Activated naive CD8-positive, alpha-beta T cell treated with anti-CD3 and anti-CD28 coated beads, Interleukin-2, amount 50 U/mL, for 24 hours (primary cell): ENCODE measurements at places on chromosomes 7 and 10.

DNA sequence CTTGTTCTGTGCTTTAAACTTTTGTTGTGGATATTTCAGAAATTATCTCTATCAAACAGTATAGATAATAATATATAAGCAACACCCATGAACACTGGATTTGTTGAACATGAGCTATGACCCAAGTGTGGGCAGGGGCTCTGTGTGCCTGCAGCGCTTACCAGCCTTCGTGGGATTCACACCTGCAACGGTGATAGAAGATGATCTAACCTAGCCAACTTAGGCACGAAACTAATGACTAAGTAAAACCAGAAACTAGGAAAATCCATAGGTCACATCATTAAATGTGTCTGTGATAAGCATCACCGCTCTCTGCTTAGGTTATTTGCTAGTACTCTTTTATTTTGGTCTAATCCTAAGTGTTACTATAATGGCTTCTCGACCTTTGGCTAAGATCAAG, 18.0 kb downstream of the SPAG6 start:
- DNase-seq = peak; percentile 27

GRCh38 chr10:117536866-117537435, 5.6 kb upstream of the EMX2 start:
- DNase-seq = no peak

DNA sequence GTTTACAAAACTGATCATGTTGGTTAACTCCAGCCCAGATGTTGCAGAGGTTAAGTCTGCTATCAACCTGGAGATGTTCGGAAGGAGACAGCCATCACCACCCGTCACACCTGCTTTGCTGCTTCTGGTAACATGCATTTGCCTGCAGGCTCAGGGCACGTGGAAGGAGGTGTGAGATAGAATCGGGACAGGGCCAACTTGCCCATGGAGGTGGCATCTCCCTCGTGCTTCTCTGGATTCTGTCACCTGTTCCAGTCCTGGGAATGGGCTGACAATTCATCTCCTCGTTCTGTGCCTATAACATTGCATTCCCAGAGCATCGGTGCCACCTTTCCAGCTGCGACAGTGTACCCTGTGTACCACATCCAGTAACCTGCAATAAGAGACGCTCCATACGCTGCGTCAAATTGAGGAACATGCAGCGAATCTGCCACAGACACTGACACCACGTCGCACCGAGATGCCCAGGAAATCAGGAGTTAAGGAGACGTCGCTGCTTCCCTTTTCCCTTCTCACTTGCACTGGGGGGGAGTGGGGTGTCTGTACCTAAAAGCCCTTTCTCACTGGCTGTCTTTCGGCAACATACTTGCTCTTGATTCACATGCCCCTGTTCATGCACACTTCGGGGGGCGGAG, 65.8 kb downstream of the ADARB2 start:
- no peak for DNase-seq

GRCh38 chr7:104986628-104987259, 27.3 kb upstream of the KMT2E start:
- DNase-seq = no peak

GRCh38 chr7:108222236-108222892, 92.2 kb upstream of the LAMB4 start:
- no peak for DNase-seq

GRCh38 chr7:128041203-128041602, 10.0 kb upstream of the LRRC4 start:
- no peak for DNase-seq

- DNase-seq = peak; percentile 73
Measured at GRCh38 chr10:22252224-22252800, 34.5 kb upstream of the EBLN1 start.

- DNase-seq = no peak
Measured at GRCh38 chr10:76255241-76255640, 823.8 kb downstream of the LRMDA start.

- DNase-seq = no peak
Measured at GRCh38 chr7:108136191-108136688, 6.1 kb upstream of the LAMB4 start.

- DNase-seq = no peak
Measured at GRCh38 chr10:28679581-28680357, 2.4 kb downstream of the BAMBI start.

GRCh38 chr7:111126987-111127386, 36.1 kb downstream of the LRRN3 start:
- DNase-seq = no peak

DNA sequence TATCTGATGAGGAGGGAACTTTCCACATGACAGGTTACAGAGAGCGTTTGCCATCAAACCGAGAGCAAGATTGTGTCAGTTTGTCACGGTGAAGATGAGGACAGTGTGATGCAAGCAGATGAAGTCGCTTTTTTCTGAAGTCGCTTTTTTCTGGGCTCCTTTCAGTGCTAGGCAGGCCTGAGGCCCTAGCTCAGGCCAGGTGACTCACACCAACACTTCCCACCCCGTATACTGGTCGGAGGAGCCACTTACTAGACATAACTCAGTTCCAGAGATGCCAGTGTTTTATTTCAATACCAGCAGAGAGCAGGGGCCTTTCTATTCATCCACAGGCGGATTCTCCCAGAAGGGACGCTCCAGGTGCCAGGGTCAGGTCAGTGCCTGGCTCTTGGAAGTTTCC, 58.9 kb downstream of the SFMBT2 start:
- no peak for DNase-seq

DNA sequence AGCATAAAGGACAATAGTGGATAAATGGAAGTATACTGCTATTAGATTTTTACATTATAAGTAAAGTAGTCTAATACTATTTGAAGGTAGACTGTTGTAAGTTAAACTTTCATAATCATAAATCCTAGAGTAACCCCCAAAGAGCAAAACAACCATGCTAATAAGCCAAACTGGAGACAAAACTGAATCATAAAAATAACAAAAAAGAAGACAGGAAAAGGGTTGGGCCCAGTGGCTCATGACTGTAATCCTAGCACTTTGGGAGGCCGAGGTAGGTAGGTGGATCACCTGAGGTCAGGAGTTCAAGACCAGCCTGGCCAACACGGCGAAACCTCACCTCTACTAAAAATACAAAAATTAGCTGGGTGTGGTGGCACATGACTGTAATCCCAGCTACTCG, 9.7 kb downstream of the CACUL1 start:
- no peak for DNase-seq

DNA sequence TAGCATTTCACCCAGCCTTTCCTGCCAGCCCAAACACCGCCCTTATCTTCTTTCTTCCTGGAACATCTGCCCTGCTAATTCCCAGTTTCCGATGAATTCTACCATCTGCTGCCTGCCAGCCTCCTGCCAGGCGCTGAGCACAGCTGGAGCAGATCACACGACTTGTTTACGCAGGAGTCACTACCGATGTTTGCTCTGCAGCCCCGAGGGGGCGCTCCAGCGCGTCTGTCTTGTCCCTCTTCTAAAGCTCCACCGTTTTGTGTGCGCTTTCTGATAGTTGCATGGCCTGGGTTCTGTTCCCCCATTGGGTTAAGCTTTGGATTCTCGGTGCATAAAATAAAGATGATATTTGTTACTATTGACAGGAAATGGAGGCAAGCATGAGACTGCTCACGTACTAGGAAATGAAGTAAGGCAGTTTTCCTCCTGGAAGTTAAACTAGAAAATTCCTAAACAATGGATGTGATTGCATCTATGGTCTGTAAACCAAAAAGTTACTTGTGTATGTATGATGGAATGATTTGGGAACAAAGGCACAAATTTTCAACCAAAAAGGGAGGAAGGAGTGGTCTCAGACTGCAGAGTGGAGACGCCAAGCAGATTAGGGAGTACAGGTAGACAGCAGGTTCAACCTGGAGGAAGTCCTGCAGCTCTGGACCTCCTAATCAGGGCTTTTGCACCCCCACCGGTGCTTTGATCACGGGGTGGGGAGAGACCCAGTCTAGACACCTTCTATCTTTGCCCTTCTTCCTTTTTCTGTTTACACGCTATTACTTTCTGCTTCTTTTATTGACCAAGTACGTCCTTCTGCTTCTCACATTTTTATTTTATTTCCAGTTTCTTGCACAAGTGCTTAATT, 2.2 kb upstream of the RBM17 start:
- DNase-seq = peak; percentile 90

DNA sequence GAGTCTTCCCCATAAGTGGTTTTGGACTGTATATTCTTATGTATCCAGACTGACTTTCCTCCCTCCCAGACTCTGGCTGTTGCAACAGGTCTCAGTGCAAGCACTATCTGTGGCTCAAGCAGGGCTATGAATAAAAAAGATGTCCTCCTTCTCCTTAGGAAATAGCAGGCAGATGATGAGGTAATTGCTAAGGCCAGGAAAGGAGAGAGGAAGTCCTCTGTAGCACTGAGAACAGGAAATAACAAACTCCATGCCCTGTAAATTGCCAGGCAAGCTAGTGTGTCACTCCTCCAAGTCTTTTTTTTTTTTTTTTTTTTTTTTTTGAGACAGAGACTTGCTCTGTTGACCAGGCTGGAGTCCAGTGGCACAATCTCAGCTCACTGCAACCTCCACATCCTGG, 900.1 kb downstream of the TYW1 start:
- no peak for DNase-seq

- DNase-seq = no peak
Measured at GRCh38 chr10:80504158-80504811, 33.4 kb upstream of the SH2D4B start.

DNA sequence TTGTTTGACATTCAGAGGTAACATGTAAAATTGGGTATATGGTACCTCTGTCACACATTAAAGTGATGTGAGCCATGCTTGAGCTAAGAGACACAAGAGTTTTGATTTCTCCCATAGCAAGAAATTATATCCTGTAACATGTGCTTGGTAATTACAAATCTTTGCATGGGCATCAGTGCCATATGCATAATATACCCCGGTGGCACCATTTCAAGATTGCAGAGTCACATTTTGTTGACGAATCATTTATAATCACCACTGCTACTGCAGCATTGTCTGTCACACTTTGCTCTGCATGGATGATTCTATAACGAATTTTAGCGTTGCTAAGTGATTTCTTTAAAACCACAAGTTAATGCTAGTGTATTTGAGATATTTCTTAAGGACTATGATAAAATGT, 443.7 kb upstream of the LRRN3 start:
- no peak for DNase-seq

DNA sequence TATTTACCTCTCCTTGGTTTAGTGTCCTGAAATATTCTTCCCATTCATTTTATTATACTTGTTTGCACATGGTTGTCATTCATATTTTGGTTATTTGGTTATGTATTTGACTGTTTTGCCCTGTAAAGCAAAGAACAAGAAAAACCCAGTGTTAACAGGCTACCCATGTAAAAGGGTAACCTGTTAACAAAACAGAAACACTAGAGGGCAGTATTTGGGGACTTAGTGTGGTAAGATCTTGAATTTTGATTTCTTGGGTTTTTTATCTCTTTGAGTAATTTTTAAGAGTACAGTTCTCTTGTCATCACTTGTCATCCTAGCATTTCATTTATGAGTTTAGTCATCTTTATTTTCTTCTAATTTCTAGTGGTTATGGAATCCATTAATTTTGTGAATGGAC, 51.3 kb downstream of the POLL start:
- no peak for DNase-seq

- no peak for DNase-seq
Measured at GRCh38 chr7:106356-106755, 86.0 kb upstream of the FAM20C start.

DNA sequence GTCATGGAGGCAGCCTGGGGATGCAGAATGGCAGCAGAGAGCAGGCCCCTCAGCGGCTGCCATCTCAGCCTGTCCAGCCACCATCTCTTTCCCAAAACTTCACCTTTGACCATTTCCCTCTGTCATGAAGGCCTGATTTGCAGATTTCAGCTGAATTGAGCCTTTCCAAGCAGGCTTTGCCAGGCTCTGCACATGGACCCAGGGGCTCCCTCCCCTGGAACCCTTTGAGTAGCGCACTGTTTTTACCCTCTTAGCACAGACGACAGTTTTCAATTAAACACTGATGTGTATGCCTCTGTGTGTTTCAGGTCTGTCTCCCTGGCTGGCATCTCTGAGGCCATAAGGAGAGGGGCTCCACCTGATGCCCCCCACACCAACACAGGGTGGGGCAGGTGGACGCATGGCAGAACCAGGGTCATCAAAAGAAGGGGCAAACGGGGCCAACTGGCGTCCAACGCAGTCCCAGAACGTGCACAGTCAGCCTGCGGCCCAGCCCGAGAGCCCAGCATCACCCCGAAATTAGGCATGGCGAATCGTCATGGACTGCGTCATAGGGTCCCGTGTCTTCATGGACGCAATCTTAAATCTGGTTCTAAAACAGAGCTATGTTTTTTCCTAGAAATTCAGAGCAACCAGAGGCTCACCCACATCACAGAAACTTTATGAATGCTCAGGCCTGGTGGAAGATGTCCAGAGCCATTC, 185.0 kb upstream of the TCERG1L start:
- DNase-seq = no peak

- no peak for DNase-seq
Measured at GRCh38 chr10:14608381-14609001, 166.2 kb downstream of the FAM107B start.

GRCh38 chr7:85041605-85042216, 145.1 kb downstream of the SEMA3D start:
- peak; percentile 29 for DNase-seq

DNA sequence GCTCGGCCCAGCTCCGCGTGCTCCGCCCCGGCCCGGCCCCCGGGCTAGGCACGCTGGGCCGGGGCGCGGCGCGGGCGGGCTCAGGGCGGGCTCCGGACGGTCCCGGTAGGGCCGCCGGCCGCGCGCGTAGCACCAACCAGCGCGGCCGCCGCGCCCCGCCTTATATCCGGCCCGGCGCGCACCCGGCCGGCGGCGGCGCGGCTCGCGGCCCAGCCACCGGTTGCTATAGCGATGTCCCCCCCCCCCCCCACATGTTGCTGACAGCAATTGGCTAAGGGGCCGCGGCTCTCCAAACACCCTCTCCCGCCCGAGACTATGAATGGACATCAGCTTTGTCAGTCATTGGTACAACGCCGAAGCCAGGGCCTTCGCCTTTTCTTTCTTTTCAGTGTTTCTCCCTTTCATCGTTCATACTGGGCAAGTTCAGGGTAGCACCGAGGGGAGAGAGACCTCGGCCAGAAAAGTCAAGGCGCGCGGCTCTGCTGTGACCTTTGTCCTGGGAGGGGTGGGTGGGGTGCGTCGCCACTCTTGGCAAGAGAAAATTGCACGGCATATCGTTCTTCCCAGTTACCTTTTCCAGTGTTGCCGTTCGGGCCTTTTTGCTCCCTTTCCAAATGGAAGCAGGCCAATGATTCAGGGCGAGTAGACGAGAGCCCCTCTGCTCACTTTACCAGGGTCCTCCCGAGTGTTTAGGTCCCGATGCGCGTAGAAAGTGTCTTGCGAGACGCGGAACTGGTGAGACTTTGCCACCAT, 354.2 kb downstream of the DNAJB6 start:
- DNase-seq = no peak

GRCh38 chr10:78626471-78626870, 442.3 kb upstream of the ZMIZ1 start:
- DNase-seq = no peak

DNA sequence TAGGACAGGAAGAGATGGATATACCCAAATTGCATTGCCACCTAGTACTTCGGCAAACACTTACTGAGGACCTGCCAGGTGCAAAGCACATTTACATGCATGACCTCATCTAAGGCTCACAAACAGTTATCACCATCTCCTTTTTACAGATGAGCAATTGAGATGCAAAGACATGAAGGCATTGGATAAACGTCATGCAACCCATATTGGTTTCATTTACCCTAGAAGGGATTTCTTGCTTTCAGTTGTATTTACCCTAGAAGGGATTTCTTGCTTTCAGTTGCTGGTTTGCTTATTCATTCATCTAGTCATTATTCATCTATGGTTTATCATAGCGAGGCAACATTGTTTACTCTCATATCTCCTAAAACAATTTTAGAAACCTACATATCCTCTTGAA, 52.2 kb downstream of the STEAP1B start:
- no peak for DNase-seq
